HS-5 (cell line): ENCODE measurements at places on chromosomes 1 and 21.
A peak's percentile ranks its signal among the peaks of the same experiment; 100 is the strongest.

- no peak for DNase-seq
Measured at GRCh38 chr21:41095983-41096382, 72.0 kb upstream of the BACE2 start.

DNA sequence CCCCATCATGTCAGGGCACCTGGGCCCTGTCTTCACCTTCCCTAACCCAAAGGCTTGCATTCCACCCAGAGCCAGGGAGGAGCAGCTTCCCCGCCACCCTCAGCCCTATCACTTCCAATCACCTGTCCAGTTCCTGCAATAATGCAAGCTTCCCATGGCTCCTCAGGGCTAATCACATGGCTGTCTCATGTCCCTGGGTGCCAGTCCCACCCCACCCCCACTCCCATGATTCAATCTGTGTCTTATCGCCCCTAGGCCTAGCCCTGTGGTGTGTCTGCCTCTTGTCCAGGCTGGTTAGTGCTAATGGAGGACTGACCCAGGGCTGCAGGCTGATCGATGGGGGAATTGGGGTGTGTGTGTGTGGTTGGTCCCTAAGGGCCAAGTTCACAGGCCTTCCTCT, 11.0 kb upstream of the PEAR1 start:
- DNase-seq, result no peak

GRCh38 chr1:93578911-93579825, 102.5 kb downstream of the BCAR3 start:
- DNase-seq, result no peak

- no peak for DNase-seq
Measured at GRCh38 chr1:64243757-64244080, 40.3 kb downstream of the UBE2U start.

DNA sequence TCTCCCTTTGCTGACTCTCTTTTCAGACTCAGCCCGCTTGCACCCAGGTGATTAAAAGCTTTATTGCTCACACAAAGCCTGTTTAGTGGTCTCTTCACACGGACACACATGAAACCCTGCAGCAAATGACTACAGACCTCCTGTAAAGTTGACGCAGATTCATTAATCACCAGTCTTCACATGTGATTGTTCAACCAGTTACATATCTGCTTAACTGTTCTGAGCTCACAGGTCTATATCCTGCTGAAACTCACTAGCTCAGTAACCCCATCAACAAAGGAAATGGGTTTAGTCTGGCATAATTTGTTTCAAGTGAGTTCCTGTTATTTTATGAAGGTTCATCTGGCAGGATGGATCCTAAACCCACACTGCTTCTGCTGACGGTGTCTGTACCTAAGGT, 68.4 kb upstream of the GJA8 start:
- no peak for DNase-seq

DNA sequence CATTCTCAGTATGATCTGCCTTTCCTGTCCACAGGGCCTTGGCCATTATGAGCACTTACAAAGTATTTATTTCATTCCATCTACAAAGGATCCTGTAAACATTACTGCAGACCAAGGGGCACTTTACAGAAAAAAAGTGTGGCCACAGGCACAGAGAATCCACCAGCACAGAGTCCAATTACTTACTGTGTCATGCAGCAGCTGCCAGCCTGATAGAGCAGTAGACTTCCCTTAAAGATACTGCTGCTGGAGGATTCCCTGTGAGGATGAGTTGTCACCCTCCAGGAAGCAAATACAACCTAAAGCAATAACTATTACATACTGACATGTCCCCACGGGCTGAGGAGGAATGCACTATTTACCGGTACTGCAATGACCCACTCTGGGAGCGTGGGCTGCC, 97.1 kb upstream of the COG2 start:
- no peak for DNase-seq

DNA sequence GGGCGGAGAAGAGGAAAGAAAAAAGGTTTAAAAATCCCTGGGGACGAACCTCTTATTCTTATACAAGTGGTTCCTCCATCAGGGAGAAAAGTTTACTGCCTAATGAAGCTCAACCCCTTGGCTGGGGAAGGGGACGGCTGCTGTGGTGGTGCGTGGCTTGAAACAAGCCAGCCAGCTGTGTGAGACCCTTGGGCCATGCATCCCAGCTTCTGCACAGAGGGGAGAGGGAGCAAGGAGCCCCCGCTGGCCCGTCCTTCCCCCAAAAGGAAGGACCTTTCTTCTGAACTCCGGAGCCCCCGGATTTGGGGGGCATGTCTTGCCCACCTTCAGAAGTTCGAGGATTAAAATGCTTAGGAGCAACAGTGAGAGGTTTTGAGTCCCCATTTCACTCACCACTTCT, 67.3 kb downstream of the STUM start:
- DNase-seq, result no peak

- DNase-seq, result no peak
Measured at GRCh38 chr1:236872075-236872666, 77.1 kb downstream of the MTR start.

GRCh38 chr1:81477710-81478109, 323.0 kb upstream of the ADGRL2 start:
- DNase-seq, result no peak

DNA sequence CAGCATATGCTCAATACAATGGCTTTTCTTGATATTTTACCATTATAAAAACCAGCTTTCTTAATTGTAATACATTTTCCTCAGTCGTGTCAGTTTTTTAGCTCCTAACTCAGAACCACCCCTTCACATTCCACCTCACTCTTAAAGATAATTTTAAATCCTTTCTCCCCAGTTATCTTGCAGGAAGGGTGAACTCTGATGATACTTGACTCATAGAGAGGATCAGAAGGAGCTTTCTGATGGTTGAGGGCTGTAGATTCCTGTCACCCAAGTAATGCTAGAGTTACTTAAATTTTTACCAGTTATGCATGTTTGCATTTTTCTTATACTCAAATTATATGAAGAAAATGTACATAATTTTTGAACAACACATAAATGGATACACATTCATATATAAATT, 233.7 kb downstream of the NCAM2 start:
- DNase-seq, result no peak

DNA sequence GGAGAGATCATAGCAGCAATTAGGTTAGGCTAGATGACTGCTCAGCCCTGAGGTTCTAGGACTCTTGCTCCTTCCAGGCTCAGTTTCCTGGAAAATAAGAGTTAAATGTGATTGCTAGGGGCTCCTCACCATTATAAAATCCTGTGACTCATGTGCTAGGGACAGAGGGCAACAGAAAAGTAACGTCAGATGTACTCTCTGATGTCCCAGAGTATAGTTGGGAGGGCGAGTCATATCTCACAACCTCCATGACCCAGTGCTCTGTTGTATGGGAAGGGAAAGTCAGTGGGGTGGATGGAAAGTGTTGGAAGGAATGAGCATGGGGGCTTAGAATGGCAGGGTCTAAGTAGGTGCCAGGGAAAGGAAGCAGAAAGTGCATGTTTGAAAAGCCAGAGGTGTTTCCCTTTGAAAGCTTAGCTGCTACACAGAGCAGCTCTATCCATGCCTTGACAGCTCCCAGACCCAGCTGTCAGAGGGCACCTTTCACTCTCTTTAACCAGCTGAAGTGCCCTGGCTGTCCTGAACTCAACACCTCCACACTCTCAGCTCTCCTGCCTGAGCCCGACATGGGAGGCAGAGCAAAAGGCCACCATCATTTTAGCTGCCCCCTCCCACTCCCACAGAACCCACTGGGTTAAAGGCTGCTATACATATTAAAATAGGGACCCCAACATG, 11.6 kb downstream of the GJA5 start:
- DNase-seq, result no peak

DNA sequence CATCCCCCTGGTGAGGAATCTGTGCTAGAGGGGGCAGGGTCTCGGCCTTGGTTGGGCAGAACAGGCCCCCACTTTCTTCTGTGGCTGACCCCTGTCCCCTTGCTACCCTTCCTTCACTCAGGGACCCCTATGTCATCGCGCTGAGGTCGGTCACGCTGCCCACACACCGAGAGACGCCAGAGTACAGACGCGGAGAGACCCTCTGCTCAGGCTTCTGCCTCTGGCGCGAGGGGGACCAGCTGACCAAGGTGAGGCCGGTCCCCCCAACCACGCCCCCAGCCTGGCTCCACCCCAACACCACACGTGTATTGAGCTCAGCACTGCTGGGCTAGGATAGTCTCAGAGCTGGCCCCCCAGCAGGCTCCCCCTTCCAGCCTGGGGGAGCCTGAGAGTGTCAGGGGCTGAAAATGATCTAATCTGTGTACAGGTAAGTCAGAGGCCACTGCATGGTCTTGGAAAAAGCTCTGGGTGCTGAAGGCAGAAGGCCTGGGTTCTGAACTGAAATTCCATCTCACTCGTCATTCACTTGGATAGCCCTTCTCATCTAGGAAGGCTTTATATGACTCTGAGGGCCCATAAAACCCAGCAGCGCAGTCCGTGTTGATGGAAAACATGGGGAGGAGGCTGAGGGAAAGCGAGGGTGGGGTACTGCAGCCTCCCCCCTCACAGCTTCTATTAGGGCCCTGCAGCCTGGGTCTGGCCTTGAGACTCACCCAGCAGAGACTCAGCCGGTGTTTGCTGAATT, 15.3 kb downstream of the FAM151A start:
- no peak for DNase-seq

DNA sequence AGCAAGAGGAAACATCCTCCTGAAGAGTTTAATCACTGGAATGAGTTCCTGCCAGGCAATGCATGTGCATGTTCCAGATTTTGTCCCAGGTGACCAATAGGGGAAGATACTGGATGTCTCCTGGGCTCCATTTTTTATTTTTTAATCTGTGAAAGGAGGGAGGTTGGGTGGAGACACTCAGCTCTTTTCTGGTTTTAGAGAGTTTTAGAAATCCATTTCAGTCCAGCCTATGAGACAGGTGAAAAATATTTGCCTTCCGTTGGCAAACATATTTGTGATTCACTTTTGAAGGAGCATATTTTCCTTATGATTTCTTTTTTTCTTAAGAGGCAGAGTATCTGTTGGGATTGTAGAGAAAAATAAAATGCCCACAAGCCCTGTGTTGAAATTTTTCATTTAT, 70.7 kb downstream of the ABCA4 start:
- peak; percentile 68 for DNase-seq

DNA sequence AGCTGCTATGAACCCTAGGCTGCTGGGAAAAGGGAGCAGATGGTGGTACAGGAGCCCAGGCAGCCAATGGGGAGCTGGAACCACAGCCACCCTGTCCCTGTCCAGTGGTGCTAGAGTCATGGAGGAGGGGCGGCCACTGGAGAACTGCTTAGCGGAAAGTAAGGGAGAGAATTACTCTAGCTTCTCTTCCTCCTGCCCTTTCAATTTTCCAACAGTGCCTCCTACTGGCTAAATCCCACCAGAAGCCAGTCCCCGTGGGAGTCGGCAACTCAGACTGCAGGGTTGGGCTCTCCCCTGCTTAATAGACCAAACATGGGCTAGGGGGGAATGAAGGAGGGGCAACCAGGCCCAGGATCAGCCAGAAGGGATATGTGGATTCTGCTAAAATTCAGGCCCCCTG, 154.5 kb downstream of the ACTL8 start:
- DNase-seq, result no peak

DNA sequence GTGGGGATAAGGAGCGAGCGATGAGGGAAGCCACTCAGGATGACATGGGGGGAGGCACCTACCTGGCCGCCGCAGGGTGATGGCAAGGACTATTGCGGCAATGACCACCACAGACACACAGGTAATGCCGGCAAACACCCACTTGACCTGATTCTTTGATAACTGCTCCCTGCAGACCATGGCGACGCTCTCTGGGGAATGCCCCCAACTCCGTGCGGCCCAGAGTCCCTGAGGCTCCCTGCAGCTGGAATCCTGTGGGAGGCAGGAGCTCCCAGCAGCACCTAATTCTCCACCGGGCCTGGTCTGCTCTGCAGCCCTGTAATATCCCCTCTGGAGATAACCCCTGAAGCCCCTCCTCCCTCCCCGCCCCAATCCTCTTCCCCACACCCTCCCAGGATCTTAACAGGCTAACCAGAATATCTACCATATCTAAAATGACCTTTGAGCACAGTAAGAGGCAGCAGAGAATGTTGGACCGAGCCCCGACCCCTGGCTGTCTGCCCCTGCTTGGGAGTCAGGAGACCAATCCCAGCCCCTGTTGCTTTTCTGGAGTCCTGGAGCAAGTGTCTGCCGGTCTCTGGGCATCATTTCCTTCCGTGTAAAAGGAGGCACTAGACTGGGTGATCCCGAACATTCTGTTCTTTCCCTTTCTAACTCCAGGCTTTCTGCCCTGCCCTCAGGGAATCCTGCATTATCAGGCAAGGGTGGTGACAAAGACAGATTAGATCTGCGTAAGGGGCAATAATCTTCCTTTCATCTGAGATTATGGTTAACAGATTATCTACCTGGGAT, at the start of gene FAM151A:
TSS of gene FAM151A (minus strand) at position 310 of the 792 bp plus-strand sequence. CDS start at position 180, 130 bp downstream.
- no peak for DNase-seq

DNA sequence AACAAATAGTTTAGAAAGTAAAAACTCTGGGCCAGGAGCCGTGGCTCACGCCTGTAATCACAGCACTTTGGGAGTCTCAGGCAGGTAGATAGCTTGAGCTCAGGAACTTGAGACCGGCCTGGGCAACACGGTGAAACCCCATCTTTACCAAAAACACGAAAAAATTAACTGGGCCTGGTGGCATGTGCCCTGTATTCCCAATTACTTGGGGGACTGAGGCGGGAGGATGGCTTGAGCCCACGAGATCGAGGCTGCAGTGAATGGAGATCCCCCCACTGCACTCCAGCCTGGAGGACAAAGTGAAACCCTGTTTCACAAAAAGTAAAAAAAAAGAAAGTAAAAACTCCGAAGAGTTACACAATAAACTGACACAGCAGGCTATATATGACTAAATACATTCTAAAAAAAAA, 10.6 kb downstream of the CEP170 start:
- no peak for DNase-seq

DNA sequence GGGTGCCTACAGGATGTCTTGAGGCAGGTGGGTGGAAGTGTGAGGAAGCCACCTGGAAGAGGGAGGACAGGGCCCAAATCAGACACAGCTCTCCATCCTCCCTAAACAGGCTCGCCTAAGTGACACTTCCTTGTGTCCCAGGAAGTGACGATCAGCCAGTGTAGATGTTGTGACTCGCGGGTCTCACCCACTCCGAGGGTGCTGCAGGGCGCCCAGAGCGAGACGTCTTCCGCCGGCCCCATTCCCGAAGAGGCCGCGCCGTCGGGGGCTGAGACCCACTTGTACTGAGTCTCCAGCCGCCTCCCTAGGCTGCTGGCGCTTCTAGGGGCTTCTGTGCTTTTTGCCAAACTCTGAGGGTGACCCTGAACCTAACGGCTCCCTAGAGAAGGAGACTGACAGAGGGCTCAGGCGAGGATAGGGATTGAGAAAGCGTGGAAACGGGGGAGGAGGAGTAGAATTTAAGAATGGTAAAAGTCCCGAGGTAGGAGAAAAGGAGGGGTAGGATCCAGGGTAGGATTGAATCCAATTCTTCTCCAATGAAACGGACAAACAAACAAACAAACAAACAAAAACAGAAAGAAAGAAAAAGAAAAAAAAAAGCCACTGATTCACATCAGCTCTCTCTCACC, 543 bp upstream of the MARK1 start:
- no peak for DNase-seq
